ENCODE measurements at places on chromosomes 6 and 20.

DNA sequence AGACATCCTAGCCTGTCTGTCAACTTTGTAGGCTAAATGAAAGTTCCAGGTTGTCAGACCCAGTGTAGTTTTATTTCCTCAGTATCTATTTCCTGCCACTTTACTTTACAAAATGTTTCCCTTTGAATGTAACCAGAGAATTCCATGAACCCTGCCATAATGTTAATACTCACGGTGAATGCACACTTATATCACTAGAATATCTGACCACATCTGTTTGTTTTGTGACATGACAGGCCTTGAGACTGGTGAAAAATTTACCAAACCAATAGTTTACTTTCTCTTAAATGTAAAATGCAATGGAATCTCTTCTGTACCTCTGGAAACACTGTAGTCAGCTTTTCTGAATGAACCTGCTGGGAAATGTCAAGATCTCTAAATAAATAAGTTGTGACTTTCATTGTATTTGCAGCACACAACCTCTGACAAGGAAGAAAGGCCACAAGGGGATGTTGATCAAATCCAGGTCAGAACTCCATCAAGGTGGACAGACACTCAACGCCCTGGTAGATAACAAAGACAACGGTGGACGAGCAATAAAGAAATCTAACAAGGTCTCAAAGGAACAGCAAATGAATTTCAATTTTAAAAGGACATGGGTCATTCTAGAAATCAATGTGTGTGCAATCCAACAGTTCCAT lies 59.2 kb downstream of the BACH2 start:
- no peak for DNase-seq

DNA sequence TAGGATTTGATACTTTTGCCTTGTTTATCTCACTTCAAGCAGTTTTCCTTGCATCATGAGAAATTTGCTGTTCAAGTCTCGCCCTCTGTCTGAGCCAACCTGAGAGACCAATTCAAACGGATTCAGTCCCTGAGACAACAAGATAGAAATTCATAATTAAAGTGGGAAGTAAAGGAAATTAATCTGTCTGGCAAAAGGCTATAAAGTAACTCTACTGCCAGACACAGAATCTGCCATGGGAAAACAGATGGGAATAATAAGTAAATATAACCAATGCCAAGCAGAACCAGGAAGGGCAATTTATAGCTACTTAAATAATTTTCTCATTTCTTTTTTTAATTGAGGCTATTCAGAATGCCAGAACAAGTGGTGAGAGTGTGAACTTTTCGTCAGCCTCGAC lies 239.6 kb downstream of the TFAP2C start:
- no peak for DNase-seq

DNA sequence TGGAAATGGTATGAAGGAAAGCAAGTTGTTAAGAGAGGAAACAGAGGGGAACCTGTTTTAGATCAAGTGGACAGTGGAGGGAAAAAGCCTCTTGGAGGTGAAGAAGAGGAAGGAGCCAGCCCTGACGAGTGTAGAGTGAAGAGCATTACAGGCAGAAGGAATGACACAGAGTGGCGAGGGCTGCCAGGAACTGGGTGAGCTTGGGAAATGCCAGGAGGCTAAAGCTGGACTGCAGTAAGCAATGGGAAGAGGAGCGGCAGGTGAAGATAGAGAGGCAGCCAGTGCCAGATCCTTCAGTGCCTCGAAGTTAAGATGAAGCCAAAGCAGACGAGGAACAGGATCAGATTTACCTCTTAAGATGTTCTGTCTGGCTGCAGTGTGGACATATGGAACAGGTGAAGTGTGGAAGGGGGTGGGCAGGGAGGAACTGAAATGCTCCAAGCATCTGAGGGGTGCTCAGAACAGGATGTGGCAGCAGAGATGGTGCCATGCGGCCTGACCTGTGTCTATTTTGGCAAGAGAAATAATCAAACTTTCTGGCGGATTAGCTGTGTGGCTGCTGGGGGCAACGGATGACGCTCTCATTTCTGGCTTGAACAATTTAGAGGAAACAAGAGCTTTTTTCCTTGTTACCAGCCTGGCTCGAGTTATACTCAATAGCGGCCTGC lies 748.4 kb downstream of the PTPRT start:
- no peak for DNase-seq

DNA sequence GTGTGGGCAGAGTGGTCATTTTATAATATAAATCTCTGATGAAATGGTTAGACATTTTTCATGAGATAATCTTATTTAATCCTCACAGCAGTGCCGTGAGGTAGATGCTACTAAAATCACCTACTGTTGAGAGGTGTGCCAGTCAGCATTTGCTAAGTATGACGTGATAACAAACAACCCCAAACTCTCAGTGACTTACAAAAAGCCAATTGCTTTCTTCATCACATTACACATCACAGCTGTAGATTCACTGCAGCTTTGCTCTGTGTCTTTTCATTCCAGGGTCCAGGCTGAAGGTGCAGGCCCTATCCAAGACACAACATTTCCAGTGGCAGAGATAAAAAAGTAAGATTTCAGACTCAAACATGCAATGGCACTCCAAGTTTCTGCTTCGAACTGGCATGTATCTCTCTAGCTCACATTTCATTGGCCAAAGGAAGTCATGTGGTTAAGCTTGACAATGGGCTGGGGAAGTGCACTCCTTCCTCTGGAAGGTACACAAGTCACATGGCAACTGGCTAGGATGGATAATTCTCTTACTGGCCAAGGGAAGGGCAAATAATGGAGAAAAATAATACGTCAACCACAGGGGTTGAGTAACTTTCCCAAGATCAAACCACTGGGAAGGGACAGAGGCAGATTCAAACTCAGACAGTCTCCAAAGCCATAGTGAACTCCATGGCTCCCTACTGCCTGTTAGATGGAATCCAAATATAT lies 69.5 kb upstream of the EPB41L1 start:
- DNase-seq: no peak

DNA sequence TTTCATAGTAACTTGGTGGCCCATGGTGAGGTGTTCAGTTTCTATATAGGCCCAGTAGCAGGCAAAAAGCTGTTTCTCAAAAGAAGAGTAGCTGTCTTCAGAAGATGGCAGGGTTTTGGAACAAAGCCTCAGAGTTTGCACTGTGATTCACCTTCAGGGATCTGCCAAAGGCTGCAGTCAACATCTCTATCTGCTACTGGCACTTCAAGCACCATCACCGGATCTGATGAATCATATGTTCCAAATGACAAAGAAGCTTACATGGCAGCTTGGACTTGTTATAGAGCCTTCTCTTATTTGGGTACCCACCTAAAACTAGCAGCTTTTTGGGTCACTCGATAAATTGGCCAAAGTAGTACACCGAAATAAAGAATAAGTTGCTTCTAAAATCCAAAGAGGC lies 39.5 kb downstream of the PKIB start:
- DNase-seq: no peak

GRCh38 chr6:81942067-81942370 lies 189.5 kb upstream of the TENT5A start:
- no peak for DNase-seq

GRCh38 chr6:19287928-19288327 lies 549.2 kb upstream of the ID4 start:
- no peak for DNase-seq

- DNase-seq: peak; percentile 85
These were observed 10.0 kb upstream of the TBX18 start for GRCh38 chr6:84774157-84774984.

DNA sequence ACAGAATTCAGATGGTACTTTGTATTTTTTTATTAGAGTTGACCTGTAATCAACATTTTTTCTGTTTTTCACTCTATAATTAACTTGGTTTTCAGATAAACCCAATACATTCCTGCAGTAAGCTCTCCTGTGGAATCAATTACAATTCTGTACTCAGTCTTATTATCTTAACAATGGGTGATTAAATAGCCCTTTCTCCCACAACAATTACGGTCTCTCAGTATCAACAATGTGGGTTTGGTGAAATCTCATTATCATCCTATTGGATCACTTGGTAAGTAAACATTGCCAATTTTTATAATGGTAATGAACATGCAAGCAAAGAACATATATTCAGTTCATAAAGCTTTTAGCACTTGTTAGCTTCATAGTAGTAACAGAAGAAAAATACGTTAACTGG lies 438.9 kb upstream of the EPHA7 start:
- DNase-seq: no peak

- DNase-seq: peak; percentile 89
These were observed 1.1 kb upstream of the JAG1 start for GRCh38 chr20:10674684-10675449.

DNA sequence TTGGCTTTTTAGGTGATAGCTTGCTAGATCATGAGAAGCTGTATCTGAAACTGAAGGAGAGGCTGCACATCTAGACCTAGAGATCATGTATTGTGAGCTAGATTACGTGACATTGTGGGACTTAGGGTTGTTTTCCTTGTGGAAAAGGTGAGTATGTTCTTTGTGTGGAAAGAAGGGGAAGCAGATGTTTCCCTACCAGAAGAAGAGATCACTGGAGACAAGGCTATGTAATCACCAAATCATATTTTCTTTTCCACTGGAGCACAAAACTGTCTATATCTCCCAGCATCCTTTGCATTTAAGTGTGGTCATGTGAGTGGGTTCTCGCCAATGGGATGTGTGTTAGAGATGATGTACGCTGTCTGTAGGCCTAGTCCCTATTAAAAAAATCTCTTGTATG lies 7.0 kb upstream of the EPB41L2 start:
- DNase-seq: no peak

GRCh38 chr20:40329321-40329720 lies 359.7 kb downstream of the MAFB start:
- DNase-seq: no peak

- DNase-seq: no peak
These were observed 31.3 kb upstream of the BMP2 start for GRCh38 chr20:6735942-6736845.

GRCh38 chr6:162387718-162388382 lies 339.7 kb downstream of the PRKN start:
- no peak for DNase-seq

GRCh38 chr6:34689742-34690141 lies 6.8 kb downstream of the ILRUN start:
- DNase-seq: no peak

GRCh38 chr6:2465336-2465735 lies 219.9 kb upstream of the GMDS start:
- no peak for DNase-seq

GRCh38 chr6:53530346-53530745 lies 14.6 kb downstream of the GCLC start:
- no peak for DNase-seq

DNA sequence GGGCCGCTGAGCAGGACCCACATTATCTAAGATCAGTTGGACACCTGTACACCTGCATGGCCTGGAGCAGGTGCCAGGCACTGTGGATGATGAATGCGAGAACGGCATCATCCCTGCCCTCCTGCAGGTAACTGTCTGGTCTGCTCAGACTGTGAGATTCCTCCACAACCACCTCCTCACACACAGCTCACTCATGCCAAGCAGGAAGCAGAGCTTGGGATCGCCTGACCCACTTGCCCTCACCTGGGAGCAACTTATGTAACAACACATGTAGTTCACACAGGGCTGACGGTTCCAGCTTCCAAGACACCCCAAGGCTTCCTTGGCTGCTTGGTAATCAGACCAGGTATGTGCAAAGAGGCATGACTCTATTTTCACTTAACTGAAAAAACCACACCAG lies 359.2 kb downstream of the PREX1 start:
- DNase-seq: no peak

- DNase-seq: no peak
These were observed 6.9 kb downstream of the GLYATL3 start for GRCh38 chr6:49506569-49507111.

DNA sequence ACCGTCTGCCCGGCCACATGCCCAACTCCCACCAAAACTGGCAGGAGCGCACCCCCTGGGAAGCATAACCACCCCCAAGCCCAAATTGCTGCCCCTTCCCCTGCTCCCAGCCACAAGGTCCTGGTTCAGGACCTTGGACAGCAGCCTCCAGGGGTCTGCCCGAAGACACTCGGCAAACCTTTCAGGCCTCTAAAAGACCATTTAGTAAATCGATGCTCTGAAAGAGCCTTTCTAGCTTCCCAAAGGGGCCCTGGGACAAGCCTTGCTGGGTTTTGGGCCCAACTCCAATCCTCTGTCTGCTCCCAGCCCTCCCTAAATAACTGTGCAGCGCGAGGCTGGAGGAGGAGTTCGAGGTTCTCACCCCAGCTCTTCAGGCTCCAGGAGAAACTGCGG lies 30.5 kb downstream of the GRM4 start:
- peak; percentile 59 for DNase-seq

DNA sequence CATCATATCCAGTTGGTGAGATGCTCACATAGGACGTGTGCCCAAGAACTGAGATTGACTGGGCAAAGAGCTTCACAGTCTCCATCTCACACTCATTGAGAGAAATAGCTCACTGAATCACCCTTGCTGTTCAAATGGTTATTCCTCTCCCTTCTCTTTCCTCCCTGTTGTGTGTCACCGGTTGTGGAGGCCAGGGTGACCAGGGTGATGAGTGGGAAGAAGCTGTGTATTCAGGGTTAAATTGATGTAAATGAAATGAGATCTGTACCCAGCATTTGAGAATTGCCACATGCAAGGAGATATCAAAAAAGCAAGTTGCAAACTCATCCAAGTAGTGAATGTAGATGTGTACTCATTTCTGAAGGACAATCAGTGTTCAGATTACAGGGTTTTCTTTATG lies 36.6 kb upstream of the VAPB start:
- no peak for DNase-seq

GRCh38 chr20:5313916-5314315 lies 2.8 kb downstream of the PROKR2 start:
- no peak for DNase-seq

- no peak for DNase-seq
These were observed 360.1 kb downstream of the SAMD5 start for GRCh38 chr6:147868427-147869190.

DNA sequence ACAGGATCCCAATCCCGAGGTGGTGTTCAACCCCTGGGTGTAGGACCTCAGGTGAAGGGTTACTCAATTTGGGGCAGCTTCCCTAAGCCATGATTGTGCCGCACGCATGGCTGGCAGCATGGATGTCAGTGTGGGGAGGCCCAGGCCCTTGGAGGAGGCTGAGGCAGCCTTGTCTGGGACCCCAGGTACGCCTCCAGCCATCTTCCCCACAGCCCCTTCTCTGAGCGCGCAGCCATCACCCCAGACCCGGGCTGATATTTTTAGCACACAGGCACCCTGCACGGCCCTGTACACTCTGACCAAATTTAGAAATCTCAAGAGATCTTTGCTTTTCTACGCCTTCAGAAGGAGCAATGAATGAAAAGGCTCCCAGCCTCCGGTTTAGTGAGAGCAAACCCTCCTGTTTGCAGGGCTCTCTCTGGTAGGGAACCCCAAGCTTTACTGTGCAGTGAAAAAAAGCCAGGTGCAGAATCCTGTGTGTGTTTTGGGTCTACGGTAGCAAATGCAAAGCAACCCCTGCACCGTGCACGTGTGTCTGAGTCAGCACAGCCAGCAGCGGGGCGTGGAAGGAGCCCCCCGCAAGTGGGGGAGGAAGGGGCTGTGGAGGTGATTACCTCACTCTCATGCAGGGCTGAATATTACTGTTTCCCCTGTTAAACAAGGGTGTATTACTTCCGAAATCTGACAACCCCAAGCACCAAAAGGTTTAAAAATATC lies 44.3 kb downstream of the CTCFL start:
- DNase-seq: no peak

GRCh38 chr6:125839471-125839870 lies 48.7 kb downstream of the NCOA7 start:
- DNase-seq: no peak
